Ovary (tissue), 10 donors: ENCODE measurements at places on chromosomes 5 and 9.

- no peak for DNase-seq
Observed at GRCh38 chr9:35415402-35416097, 74.4 kb upstream of the RUSC2 start.

GRCh38 chr9:17476401-17476800 is 102.5 kb upstream of the SH3GL2 start:
- DNase-seq = no peak

- no peak for DNase-seq
Observed at GRCh38 chr5:16119790-16120189, 59.8 kb downstream of the MARCHF11 start.

GRCh38 chr9:14092344-14092743 is 221.6 kb downstream of the NFIB start:
- no peak for DNase-seq

- DNase-seq = no peak
Observed at GRCh38 chr9:109604131-109604530, 106.0 kb upstream of the PTPN3 start.

- DNase-seq = no peak
Observed at GRCh38 chr9:99352826-99353225, 130.7 kb downstream of the SEC61B start.

DNA sequence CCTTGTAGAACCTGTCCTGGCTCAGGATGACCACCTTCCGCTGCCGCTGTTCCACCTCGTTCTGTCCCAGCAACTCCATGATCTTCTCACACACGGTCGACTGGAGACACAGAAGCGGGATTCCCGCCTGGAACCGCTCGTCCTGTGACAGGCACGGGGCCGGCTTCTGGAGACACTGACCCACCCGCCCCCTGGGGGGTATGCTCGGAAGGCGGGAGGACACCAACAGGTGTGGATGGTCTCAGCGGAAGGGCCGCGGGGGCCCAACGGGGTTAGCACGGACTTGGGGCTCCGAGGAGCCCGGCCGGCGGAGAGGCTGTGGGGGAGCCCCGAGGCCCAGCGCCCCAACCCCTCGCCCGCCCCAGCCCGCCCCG is 530 bp downstream of the UCK1 start:
- DNase-seq = peak; percentile 31

- DNase-seq = no peak
Observed at GRCh38 chr5:165260426-165260825, 1755.0 kb downstream of the MAT2B start.

DNA sequence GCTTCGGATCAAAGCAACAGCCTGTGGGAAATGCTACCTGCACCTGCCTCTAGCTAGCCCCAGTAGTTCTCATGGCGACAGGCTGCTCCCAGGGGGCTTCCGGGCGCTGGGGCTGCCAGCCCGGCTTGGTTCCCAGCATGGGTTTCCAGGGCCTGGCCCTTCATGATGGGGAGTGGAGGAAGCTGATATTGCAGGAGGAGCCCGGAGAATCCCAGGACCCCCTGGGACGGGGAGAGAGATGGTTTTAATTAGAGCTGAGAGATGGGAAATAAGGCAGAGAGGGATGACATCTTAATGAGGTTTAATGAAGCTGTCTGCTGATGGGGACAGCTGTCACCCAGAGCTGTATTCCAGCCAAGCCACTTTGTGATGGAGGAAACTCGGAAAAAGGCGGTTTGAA is 78.6 kb downstream of the CFAP77 start:
- DNase-seq = no peak

GRCh38 chr5:43123887-43124286 is 3.2 kb downstream of the ZNF131 start:
- no peak for DNase-seq

- DNase-seq = no peak
Observed at GRCh38 chr5:112692472-112692871, 45.2 kb upstream of the APC start.

DNA sequence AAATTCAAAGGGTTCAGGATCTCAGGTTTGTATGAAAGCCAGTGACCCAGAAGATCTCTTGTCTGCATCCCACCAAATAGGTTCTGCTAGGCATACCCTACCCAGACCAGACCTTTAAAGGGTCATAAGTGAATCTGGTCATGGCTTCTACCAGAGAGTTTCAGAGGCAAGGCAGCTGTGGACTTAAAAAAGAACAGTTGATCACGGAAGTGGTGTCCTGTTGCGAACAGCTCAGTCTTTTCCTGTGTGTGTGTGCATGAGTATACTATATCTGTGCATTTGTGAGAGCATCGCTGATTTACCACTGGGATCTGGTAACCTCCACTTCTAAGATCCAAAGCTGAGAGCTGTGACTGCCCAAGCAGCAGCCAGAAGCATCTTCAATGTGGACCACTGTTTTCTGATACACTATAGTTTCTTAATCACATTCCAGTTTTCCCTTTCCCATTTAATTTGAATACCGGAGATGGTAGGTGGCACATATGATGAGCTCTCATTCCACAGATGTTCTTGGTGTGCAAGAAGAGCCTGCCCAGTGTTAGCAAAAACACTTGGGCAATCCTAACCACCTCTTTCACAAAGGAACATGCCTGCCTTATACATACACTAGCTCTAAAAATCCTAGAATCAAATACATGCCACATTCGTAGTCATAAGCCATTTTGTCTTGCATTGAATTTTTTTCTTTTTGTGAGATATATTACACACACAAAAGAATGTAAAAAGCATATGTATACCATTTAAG is 36.2 kb upstream of the OR2S2 start:
- DNase-seq = no peak

DNA sequence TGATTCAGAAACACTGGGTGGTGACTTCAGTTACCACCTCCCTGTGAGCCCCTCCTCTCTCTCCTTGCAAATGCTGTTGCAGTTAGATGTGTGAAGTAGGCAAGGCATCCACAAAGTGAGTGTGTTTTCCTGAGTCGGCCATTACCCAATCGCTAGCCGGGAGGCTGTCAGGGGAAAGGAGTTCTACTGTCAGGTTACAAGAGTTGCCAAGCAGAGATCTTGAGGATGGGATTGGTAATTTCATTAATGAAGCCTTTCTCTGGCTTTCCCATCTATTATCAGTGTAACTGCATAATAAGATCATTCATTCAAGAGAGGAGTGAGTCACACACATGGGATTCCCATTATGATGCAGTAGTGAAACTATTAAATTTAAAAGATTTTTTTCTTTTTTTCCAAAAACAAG is 106.9 kb downstream of the GLDC start:
- no peak for DNase-seq

DNA sequence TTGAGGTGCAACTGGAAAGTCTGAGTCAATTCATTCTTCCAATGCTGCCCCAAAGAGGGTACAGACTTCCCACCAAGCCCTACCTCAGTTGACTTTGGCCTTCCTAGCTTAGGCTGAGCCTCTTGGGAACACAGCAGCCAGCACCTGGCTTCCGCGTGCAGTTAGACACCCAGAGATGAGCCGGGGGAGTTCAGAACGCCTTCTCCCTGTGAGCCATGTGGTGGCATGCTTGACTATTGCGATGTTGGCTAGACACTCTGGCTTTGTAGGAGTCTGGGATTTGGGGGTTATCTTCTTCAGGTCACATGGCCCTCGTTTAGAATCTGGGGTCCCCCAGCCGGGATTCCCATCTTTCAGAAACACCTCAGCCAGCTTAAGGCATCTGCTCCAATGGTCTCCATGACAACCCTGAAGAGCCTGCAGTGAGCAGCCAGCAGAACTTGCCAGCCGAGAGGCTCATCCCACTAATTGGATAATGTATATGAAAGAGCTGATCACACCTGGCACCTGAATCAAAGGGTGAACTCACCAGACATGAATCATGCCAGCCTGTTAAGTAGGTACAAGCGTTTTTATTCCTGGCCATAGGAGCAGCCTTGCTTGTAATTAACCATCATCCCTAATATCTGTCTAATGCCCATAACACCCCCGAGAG is 167.5 kb downstream of the SYK start:
- no peak for DNase-seq

GRCh38 chr5:33324667-33325307 is 116.0 kb upstream of the TARS1 start:
- no peak for DNase-seq

GRCh38 chr5:149349382-149349781 is 4.1 kb downstream of the GRPEL2 start:
- no peak for DNase-seq

DNA sequence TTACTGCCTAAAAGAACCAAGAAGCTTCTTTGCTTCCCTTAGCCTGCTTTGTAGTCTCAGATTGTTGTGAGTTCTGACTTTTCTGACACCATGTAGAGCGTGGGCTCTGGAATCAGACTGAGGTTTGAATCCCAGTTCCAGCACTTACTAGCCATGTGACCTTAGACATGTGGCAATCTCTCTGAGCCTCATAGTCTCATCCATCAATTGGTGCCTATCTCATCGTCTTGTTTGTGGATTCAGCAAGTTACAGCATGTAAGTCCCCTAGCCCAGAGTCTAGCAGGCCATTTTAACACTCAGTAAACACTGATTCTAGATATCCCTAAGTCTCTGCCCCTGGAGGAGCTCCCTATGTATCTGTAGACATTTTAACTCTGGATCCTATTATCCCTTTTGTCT is 94.7 kb downstream of the ANGPTL2 start:
- DNase-seq = no peak

DNA sequence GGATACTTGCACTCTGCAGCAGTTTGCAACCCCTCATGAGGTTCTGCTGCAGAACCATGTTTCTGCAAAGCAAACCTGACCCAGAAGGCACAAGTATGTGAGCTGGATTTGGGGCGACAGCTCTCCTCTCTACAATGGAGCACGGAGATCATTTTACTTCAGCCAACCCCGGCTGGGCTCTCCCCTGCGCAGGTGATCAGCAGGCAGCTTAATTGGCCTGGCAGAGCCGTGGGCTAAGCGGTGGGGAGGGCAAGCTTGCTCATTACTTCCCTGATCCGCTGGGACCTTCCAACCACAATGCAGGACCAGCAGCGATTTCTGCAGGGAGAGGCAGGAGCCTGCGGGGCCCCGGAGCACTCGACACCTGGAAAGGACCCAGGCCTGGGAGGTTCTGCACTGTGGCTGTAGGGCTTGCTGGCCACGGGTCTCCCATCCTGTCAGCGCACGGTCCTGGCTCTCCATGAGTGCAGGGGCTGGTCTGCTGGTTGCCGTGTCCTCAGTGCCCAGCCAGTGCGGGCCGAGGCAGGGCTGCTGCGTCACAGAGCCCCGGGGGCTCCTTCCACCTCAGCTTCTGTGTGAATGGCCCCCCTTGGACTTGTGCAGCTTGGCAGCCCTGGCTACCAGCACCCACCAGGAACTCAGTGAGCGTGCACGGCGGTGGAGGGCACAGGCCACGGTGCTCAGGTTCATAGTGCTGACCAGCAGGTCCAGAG is 51.8 kb upstream of the RAPGEF1 start:
- DNase-seq = no peak

- no peak for DNase-seq
Observed at GRCh38 chr5:8686707-8687106, 817.8 kb downstream of the MTRR start.

DNA sequence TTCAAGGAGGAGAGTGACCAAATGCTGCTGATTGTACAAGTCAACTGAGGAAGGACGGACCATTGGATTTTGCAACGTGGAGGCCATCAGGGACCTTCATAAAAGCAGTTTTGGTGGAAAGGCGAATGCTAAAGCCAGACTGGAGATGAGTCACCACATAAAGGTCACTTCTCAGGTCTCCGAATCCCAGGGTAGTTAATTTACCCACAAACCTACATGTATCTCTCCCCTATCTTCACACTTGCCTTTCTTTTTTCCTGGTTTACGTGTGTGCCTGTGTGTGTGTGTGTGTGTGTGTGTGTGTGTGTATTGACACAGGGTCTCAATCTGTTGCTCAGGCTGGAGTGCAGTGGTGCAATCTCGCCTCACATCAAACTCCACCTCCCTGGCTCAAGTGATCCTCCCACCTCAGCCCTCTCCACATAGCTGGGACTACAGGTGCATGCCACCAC is 4.6 kb upstream of the CTNNA1 start:
- DNase-seq = no peak

DNA sequence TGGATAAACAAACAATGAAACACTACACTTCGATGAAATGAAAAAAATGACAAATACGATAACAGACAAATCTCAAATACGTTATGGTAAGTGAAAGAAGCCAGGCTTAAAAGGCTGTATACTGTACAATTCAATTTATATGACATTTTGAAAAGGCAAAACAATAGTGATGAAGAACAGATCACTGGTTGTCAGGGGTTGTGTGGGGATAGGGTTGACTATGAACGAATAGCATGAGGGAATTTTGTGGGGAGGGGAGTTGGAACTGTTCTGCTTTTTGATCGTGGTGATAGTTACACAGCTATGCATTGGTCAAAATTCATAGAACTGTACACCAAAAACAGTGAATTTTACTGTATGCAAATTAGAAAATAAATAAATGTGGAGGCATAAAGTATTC is 7.8 kb upstream of the FER start:
- no peak for DNase-seq

DNA sequence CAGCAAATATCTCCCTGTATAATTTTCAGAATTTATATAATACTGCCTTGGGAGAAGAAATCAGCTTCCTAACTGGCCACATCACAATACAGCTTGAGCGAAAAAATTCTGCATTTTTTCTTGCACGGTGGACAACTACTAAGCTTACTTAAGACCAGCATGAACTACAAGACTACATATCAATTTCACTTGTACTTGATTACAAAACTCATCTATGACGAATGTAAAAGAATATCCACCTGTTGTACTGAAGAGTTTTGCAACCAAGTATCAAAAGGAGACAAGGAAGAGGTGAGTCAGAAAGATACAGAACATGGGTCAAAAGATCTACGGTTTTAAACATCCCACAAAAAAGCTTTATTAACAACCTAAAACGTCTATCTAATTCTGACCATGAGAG is 279.4 kb downstream of the BNC2 start:
- DNase-seq = no peak

GRCh38 chr5:30596495-30597064 is 596.9 kb upstream of the CDH6 start:
- no peak for DNase-seq

DNA sequence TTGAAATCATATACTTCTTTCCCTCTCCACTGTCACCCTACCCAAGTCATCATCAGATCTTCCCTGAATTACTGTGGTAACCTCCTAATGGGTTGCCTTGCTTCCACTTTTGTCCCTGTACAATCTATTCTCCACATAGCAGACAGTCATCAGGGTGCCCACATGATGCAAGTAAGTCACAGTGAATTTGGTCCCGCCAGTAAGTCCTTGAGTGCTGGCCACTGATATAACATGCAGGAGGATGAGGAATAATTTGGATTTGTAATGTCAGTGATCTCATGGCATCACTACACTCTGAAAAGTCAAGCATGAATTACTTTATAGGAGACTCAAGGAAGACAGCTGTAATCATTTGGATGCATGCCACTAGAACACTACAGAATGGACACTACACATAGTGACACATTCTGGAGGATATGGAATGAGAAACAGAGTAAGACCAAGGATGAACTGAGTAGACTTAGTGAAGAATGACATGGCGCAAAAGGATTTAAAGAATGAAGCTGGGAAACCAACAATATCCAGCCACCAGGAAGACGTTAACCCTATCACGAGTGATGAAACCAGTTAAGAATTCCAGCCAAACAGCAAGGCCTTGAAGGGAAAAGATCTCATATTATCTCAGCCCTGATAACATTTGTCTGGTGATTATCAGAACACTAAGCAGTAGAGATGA is 28.6 kb downstream of the MARCHF3 start:
- DNase-seq = no peak

GRCh38 chr9:83986765-83987401 is 6.3 kb downstream of the RMI1 start:
- no peak for DNase-seq
